Suprapubic skin (tissue), 4 donors: ENCODE measurements at places on chromosomes 4 and X. TPM values are rescaled to one million over a fixed set of nuclear protein-coding genes. Genes with fewer than 3 reads are reported as not detected.

DNA sequence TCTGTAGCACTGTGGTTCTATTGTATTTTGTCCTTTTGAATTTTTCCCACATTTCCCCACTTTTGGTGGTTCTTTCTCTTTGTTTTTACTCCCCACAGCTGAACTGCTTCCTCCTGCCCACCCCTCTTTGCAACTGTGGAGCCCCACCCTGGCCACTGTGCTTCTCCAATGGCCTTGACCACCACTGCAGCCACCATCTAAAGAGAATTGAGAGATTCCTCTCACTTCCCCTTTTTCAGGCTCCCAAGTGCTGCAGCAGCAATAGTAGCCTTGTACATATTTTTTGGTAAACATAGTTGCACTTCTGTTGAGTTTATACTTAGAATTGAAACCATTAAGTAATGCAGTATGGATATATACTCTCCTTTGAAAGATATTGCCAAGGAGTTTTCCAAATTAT, 51.3 kb upstream of the FRMPD3 start:
- no peak overlapping the region for H3K27ac ChIP-seq
- H3K4me1 ChIP-seq, result no peaks in the 10 kb centered on the region
- no peaks in the 10 kb centered on the region for H3K36me3 ChIP-seq
- H3K4me3 ChIP-seq, result no peak overlapping the region
- DNase-seq, result no peak
- H3K27me3 ChIP-seq, result no peaks in the 10 kb centered on the region

DNA sequence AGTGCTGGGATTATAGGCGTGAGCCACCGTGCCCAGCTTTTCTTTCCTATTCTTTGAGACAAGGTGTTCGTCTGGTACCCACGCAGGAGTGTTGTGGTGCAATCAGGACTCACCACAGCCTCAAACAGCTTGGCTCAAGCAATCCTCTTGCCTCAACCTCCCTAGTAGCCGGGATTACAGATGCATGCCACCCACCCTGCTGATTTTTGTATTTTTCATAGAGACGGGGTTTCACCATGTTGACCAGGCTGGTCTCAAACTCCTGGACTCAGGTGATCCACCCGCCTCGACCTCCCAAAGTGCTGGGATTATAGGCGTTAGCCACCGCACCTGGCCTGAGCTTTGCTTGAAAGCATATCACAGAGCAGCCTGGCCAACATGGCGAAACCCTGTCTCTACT, 1.5 kb upstream of the CRLF2 start:
- no peak for DNase-seq
- no peaks in the 10 kb centered on the region for H3K4me1 ChIP-seq
- H3K27ac ChIP-seq, result no peak overlapping the region
- H3K36me3 ChIP-seq, result no peaks in the 10 kb centered on the region

DNA sequence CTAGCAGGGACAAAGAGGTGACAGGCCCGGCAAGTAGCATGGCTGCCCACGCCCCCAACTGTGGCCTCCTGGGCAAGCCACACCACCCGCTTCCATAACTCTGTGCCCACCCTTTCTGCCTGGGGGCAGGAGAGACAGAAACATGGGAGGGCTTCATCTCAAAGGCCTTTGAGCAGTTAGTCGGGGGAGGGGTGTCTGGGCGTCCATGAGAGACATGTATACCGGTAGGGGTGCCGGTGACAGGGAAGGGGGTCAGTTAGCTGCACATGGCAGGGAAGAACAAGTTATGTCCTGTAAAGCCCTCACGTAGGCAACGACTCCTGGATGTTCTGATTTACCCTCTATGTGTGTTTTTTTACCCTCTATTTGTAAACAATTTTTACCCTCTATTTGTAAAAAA, 9.3 kb downstream of the PDZD4 start:
- H3K4me3 ChIP-seq, result no peak overlapping the region
- H3K27ac ChIP-seq, result no peak overlapping the region
- H3K36me3 ChIP-seq, result no peaks in the 10 kb centered on the region
- peaks cover 11% of the 10 kb centered on the region for H3K4me1 ChIP-seq

DNA sequence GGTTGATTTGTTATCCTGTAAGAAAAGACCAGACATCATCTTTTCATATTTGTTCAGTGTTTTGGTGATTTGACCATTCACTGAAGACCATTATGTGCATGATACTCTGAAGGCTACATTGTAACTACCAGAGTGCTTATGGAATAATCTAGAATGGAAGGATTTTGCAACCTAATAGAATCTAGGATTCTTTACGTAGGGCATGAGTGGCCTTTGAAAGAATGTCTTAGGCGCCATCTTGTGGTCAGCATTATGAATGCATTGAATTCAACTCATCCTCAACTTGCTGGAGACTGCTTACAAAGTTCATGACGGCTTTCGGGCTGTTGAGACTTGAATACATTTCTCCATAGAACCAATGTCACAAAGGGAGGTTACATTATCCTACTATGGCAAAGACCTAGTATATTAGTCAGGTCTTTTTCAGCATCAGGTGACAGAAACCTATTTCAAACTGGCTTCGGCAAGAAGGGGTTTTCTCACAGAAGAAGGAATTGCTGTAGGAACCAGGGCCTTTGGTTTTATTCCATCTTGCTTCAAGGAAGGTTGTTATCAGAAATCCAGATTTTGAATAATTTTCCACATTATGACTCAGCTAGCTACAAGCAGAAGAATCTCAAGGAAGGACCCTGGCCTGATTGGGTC, 104.1 kb downstream of the GPAT3 start:
- peaks cover 2% of the 10 kb centered on the region for H3K27me3 ChIP-seq
- H3K27ac ChIP-seq, result no peak overlapping the region
- no peak for DNase-seq
- no peak overlapping the region for H3K4me3 ChIP-seq
- peaks cover 2% of the 10 kb centered on the region for H3K4me1 ChIP-seq
- H3K36me3 ChIP-seq, result no peaks in the 10 kb centered on the region

PITX2 gene
- total RNA-seq, result 8.3 TPM

GRCh38 chr4:110245577-110245976, 47.2 kb upstream of the ELOVL6 start:
- no peaks in the 10 kb centered on the region for H3K4me1 ChIP-seq
- no peaks in the 10 kb centered on the region for H3K36me3 ChIP-seq
- no peak for DNase-seq
- H3K4me3 ChIP-seq, result no peak overlapping the region
- no peaks in the 10 kb centered on the region for H3K27me3 ChIP-seq

GABRB1 gene
- not detected for total RNA-seq

DNA sequence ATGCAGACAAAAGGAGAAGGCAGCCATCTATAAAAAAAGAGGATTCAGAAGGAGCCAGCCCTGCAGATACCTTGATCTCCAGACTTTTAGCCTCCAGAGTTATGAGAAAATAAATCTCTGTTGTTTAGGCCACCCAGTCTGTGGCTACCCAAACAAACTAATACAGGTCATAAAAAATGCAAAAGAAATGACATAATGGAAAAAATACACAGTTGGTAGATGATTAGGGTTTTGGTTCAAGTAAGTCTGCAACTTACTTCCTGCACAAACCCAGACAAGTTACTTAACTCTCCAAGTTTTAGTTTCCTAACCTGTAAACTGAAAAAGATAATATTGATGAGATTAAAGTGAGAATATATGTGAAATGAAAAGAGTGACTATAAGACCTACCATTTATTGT, 11.3 kb downstream of the QDPR start:
- H3K4me3 ChIP-seq, result no peak overlapping the region
- peaks cover 44% of the 10 kb centered on the region for H3K36me3 ChIP-seq
- no peak for DNase-seq
- no peaks in the 10 kb centered on the region for H3K4me1 ChIP-seq
- H3K27me3 ChIP-seq, result no peaks in the 10 kb centered on the region

- H3K27me3 ChIP-seq, result no peaks in the 10 kb centered on the region
- H3K27ac ChIP-seq, result no peak overlapping the region
- peaks cover 19% of the 10 kb centered on the region for H3K4me1 ChIP-seq
- no peak for DNase-seq
Measured at GRCh38 chrX:13092455-13092941, 48.1 kb upstream of the FAM9C start.

- peaks cover 10% of the 10 kb centered on the region for H3K4me1 ChIP-seq
- no peak for DNase-seq
- no peak overlapping the region for H3K4me3 ChIP-seq
- no peaks in the 10 kb centered on the region for H3K36me3 ChIP-seq
Measured at GRCh38 chr4:15695240-15695699, 7.6 kb upstream of the BST1 start.

DNA sequence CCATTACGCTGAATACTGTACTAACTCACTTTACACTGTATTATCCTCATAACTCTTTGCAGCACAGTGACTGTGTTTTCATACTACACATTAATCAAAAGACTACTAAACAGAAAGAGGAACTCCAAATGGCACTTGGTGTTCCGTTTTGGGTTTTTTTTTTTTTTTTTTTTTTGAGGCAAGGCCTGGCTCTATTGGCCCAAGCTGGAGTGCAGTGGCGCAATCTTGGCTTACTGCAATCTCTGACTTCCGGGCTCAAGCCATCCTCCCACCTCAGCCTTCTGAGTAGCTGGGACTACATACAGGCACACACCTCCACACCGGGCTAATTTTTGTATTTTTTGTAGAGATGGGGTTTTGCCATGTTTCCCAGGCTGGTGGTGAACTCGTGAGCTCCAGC, 10.7 kb downstream of the KLHL8 start:
- DNase-seq, result peak; percentile 69
- H3K27me3 ChIP-seq, result no peaks in the 10 kb centered on the region
- H3K36me3 ChIP-seq, result no peaks in the 10 kb centered on the region
